ENCODE measurements at places on chromosomes 6 and 20. TPM values are rescaled to one million over a fixed set of nuclear protein-coding genes. Genes with fewer than 3 reads are reported as not detected.

Gene PPIL6
- 0.27 TPM for total RNA-seq

Gene TSBP1
- total RNA-seq, result not detected

Gene ITPA
- total RNA-seq, result 27.1 TPM

Gene TRIM26
- total RNA-seq, result 30.2 TPM
